ENCODE measurements at places on chromosomes 3 and 15. TPM values are rescaled to one million over a fixed set of nuclear protein-coding genes. Genes with fewer than 3 reads are reported as not detected.

GRCh38 chr3:186216900-186217819 lies 108.3 kb upstream of the ETV5 start:
- no peak for DNase-seq

DNA sequence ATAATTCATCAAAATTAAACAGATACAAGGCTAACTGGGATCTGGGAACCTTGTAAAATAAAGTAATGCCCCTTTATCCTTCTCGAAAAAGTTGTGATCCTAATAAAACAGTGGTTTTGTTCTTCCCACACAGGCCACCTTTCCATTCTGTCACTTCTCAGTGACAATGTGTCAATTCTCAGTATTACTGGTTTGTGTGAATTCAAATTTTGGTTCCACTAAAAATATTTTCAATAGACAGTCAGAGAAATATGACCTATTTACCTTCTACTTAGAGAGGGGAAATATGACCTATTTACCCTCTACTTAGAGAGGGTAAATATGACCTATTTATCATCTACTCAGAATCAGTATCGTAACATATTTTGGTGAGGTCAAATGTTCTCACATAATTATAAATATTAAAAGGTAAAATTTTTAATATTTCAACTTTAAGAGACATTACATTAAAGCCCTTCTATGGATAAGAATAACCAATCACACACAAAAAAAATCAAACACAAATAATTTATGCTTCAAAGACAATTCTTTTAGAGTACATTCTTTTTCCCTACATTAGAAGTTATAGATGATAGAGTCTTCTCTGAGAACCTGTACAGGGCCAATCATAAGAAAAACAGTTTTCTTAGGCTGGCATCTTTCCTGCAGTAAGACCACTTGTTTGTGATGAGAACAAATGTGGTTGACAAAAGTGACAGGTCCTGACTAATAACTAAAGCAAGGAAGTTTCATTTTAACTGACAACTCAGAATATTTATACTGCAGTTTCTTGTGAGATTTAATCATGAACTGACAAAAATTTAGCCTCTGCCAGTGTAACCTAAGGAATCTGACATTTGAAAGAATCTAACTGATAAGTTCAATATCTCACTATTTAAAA lies 323.3 kb downstream of the DIPK2A start:
- no peak for DNase-seq

DNA sequence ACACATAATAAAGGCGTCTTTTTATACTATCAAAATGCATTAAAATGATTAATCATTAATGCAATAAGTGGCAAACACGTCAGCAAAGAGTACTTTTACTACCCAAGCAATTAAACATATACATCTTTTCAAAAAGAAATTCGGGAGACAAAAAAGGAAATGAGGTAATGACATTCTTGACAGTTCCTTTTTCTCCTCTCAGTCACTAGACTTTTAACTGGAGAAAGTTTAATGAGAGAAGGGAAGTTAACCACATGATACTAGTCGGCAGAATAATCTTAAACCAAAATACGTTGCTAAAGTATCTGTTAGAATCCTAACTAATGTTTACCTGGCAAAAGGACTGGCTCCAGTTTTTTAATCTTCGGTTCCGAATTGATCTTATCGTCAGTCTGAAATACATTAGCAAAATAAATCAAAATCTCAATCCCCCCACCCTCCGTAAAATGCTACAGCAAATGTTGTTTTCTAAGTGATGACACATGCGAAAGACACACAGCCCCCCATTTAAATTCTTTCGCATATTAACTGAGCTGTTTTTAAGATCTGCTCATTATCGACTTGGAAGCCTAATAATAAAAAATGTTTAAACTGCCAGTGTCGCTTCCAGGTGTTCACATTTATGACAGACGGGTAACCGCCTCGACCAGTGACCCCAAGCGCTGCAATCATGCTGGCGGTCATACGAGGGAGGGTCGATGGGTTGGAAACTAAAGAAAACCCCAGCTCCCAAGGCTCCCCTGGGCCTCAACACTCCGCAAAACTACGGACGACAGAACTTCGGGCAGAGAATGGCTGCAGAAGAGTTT lies 778 bp downstream of the MTMR10 start:
- DNase-seq = no peak

GRCh38 chr3:187367561-187368103 lies 553 bp upstream of the RTP4 start:
- no peak for DNase-seq

The ALCAM gene
- 9.9 TPM for total RNA-seq

The VWA5B2 gene
- total RNA-seq = not detected

The EOGT gene
- 37.9 TPM for total RNA-seq

- DNase-seq = no peak
Measured at GRCh38 chr15:35505809-35506208, 40.2 kb downstream of the DPH6 start.

DNA sequence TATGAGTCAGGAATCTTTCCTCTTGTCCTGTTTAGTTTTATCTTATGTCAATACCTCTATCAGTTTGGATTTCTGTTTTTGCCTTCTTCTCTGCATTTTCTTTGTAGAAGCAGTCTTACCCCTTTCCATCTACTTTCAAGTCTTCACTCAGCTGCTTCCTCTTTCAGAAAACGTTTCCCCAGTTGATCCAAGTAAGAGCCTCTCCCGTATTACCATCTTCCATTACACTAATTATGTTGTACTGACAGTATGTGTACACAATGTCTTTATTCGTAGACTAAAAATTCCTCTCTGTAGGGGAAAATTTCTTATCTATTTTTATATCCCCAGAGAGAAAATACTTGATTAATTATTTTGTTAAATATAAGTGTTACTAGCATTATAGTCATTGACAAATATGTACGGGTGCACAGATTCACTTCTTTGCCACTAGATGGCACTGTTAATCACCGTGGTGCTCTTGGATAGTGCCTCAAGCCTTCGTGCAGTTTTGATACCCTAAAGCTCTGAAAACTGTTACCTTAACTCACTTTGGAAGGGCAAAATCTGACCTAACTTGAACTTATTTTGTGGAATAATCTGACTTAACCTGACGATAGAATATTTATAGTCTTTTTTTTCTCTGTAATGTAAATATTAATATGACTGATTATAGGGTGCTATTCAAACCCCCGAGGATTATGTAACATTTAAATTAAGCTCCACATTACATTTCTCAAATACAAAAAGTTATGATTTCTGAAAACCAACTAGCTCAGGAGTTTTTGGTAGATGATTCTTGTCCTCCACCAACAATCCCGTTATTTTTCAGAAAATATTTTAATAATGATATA lies 74.2 kb upstream of the POU1F1 start:
- DNase-seq = no peak

All from mesenteric fat pad (tissue), 1 donor.